ENCODE measurements at places on chromosomes 2 and 18. TPM values are rescaled to one million over a fixed set of nuclear protein-coding genes. Genes with fewer than 3 reads are reported as not detected.

The CCDC102B gene
- 2.5 TPM for total RNA-seq

The METTL5 gene
- total RNA-seq = 56.1 TPM

The MARCHF7 gene
- total RNA-seq = 89.7 TPM

The PLGLB2 gene
- 5.7 TPM for total RNA-seq

The INHA gene
- total RNA-seq = not detected

The TMX3 gene
- 66.9 TPM for total RNA-seq

The PLA2R1 gene
- not detected for total RNA-seq

The DAPL1 gene
- not detected for total RNA-seq

The FHOD3 gene
- total RNA-seq = not detected

The ABHD1 gene
- 0.24 TPM for total RNA-seq

The DSG3 gene
- not detected for total RNA-seq

The DSG4 gene
- not detected for total RNA-seq

The DIPK1C gene
- not detected for total RNA-seq

The MGAT4A gene
- total RNA-seq = 120 TPM

The GAD1 gene
- total RNA-seq = 5.1 TPM

The C2orf66 gene
- 1.8 TPM for total RNA-seq

The ICA1L gene
- 3.6 TPM for total RNA-seq

The LAMA3 gene
- total RNA-seq = not detected

The PAIP2B gene
- 0.74 TPM for total RNA-seq

The SCN2A gene
- total RNA-seq = not detected

The TRIP12 gene
- 275 TPM for total RNA-seq

The ANKRD12 gene
- 81.8 TPM for total RNA-seq

The QPCT gene
- total RNA-seq = 0.54 TPM

The COL4A3 gene
- total RNA-seq = not detected

The PID1 gene
- not detected for total RNA-seq

The FBXO36 gene
- total RNA-seq = 0.17 TPM

The ARHGEF33 gene
- total RNA-seq = 0.12 TPM

The KCNK3 gene
- total RNA-seq = not detected

The LRRFIP1 gene
- 217 TPM for total RNA-seq

The HOXD9 gene
- total RNA-seq = not detected

The SERPINB13 gene
- total RNA-seq = not detected

The ACKR3 gene
- 2.8 TPM for total RNA-seq

The ABCG8 gene
- not detected for total RNA-seq

The ST6GAL2 gene
- not detected for total RNA-seq

The TLX2 gene
- total RNA-seq = 1.2 TPM

The DNER gene
- total RNA-seq = not detected

The NT5DC4 gene
- not detected for total RNA-seq

The TWIST2 gene
- total RNA-seq = not detected

The DHRS9 gene
- total RNA-seq = 0.12 TPM

The POTEC gene
- total RNA-seq = not detected

The MSTN gene
- 0.07 TPM for total RNA-seq

The HK2 gene
- total RNA-seq = 33.5 TPM

The RNU2-63P gene
- total RNA-seq = 16.7 TPM

Data from T-helper 1 cell treated with Interleukin-12 subunit alpha and Interleukin-12 subunit beta and Interleukin-4 antibody, amounts not matched to agents 30 ng/mL and 1 ng/mL, for 36 hours (primary cell).